ENCODE measurements at places on chromosomes 5 and 9.

DNA sequence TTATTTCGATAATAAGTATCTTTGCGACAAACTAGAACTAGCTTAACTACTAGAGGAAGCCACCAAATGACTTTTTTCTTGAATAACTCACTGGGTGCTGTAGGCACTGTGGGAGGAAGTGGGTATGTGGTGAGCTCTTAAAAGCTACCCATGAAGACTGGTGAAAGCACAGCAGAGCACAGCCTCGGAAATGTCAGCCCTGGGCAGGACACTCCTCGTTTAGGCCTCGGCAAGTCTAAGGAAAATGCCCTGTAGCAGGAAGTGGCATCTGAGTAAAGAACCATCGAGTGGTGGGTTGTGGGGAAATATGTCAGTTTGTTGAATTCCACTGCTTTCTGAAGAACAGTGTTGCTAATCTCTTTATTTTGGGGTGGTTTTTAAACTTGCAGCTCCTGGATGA lies 44.0 kb upstream of the NCS1 start:
- peak; percentile 68 for DNase-seq

- no peak for DNase-seq
Measured at GRCh38 chr9:38622951-38623350, 2.6 kb upstream of the ANKRD18A start.

DNA sequence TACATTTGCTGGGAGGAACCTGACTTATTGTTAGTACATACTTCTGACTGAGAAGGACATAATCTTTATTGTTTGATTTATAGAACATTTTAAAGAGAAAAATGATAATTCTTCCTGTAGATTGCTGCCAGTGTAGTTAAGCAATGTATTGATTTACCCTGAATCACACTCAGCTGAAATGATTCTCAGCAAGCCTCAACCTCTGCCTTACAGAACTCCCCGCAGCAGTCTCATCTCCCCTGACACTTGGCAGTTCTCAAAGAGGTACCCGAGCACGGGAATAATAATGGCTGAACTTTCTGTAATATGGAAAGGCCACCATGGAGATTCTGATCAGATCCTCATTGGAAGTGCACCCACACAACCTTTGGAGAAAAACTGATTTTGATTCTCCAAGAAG lies 74.9 kb upstream of the RFX3 start:
- DNase-seq, result no peak

GRCh38 chr9:84999788-85000187 lies 330.3 kb downstream of the NTRK2 start:
- no peak for DNase-seq

- peak; percentile 54 for DNase-seq
Measured at GRCh38 chr5:66596636-66597182, 516 bp downstream of the MAST4 start.

- DNase-seq, result no peak
Measured at GRCh38 chr5:62689599-62690368, 111.2 kb downstream of the LRRC70 start.

DNA sequence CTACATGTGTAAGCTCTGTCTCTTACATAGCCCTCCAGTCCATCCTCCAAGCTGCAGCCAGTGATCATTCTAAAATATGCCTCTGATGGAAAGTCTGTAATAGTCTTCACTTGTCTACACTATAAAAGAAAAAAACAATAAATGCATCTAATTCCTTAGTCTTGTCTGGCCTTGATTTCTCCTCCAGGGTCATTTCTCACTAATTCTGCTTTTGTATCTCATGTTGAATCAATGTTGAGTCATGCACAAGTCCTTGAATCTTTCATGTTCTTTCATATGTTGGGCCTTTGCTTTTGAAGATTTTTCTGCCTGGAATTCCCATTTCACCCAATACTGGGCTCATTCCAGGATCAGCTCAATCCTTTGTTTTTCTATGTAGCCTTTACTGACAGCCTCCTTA lies 121.1 kb upstream of the TRIM32 start:
- DNase-seq, result no peak

GRCh38 chr9:36149197-36149596 lies 12.7 kb downstream of the GLIPR2 start:
- no peak for DNase-seq
